NCI-H524 treated with DMSO at 0.1 percent for 48 hours (cell line): ENCODE measurements at places on chromosomes 1 and 21.
A peak's percentile ranks its signal among the peaks of the same experiment; 100 is the strongest.

DNA sequence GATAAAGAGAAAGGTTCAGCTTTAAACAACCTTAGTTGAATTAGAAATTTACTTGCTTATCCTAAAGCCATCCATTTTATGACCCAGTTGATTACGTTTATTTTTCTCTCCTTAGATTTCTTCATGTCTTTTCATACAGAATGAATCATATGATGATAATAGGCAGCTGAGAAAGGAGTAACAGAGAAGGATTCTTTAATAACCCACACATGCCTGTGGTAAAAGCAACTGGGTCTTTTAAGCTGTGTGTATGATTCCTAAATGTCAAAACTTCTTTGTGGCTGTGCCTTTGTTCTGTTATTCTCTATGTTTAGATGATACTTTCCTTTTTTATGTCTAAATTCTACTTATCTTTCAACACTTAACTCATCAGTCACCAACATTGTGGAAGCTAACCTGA, 626.5 kb downstream of the NCAM2 start:
- no peak for DNase-seq

DNA sequence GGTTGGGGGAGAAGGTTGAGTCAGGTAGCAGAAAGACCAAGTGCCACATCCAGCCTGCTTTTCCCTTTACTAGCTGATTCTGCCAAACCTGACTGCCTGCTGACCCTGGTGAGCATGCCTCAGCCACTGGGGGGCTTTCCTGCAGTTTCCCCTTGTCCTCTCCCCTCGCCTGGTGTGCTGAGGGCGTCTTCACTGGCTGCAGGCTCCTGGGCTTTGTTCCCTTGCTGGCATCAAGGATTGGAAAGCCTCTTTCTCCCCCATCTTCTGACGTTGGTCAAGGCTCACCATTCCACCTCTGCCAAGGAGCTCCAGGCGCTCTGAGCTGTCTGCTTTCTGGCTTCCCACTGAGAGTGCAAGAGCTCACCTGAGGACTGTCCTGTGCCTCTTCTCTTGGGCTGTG, 28.4 kb downstream of the MAN1C1 start:
- DNase-seq: no peak

- DNase-seq: no peak
Observed at GRCh38 chr1:58460469-58460868, 86.1 kb downstream of the OMA1 start.

GRCh38 chr1:243514927-243515326, 259.1 kb downstream of the SDCCAG8 start:
- no peak for DNase-seq

GRCh38 chr1:115184951-115185331, 95.6 kb upstream of the TSPAN2 start:
- DNase-seq: no peak

- no peak for DNase-seq
Observed at GRCh38 chr1:236472850-236473788, 50.7 kb upstream of the LGALS8 start.

GRCh38 chr1:36625935-36626310, 143.2 kb upstream of the CSF3R start:
- peak; percentile 5 for DNase-seq

DNA sequence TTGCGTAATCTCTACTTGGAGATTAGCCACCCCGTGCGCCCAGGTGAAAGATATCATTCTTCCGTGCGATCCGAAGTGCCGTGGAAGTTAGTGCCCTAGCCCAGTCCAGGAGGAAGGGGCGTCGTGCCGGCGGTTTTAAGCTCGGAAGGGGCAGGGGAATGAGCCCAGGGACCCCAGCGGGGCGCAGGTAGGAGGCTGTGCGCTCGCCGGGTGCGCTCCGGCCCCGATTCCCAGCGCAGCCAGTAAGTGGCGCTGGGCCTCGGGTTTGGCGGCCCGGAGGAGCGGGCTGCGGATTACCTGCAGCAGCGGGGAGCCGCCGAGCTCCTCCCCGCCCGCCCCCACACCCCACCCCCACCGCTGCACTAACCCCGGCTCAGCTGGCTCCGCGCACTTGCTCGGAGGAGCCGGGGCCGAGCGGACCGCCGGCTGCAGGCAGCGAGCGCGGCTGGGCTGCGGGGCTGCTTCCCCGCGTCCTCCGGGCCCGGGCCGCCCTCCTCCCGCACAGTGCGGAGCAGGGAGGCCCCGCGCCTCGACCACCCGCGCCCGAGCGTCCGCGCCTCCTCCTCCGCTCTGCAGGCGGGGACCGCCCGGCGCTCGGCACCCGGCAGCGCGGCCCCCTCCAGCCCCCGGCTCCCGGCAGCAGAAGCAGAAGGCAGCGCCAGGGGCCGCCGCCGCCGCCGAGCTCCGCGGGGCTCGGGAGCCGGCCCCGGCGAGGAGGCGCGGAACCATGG, at the start of gene RYR2:
RYR2 (plus strand) TSS at position 390 of the 731 bp plus-strand sequence; CDS start at position 728, 338 bp downstream.
- DNase-seq: peak; percentile 7

- DNase-seq: no peak
Observed at GRCh38 chr1:43878440-43878839, 55.2 kb upstream of the ARTN start.

GRCh38 chr1:110211496-110212168, 1.5 kb downstream of the KCNC4 start:
- DNase-seq: no peak

GRCh38 chr1:29249951-29250581, 13.7 kb downstream of the PTPRU start:
- DNase-seq: no peak

- DNase-seq: no peak
Observed at GRCh38 chr1:67174716-67175284, 8.5 kb downstream of the IL23R start.
